Astrocyte of the hippocampus (primary cell): ENCODE measurements at places on chromosomes 12 and 14.

- peak; percentile 26 for DNase-seq
Measured at GRCh38 chr14:77691259-77691658, 16.6 kb downstream of the ALKBH1 start.

DNA sequence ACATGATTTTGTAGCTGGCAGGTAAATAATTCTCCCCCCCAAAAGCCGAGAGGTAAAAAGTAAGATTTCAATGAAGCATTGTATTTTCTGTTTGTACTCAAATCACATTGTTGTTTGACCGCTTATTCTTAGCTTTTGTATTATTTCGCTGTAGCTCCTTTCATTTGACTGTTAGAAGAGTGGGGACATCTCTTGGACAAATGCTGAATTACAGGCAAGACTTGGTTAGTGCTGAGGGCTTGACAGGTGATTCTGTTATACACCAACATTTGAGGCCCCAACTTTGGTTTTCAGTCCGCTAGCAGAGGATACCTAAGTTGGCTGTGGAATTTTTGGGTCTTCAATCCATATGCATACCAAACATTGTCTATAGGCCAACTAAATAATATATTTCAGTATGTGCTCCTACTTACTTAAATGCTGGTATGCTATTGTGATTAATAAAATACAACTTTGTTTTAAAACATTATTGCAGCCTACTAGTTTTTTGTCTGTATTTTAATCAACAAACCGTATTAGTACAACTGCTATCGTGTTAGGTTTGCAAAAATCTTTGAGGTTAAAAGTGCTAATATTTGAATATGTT lies 102.2 kb downstream of the ERC1 start:
- DNase-seq = peak; percentile 76

DNA sequence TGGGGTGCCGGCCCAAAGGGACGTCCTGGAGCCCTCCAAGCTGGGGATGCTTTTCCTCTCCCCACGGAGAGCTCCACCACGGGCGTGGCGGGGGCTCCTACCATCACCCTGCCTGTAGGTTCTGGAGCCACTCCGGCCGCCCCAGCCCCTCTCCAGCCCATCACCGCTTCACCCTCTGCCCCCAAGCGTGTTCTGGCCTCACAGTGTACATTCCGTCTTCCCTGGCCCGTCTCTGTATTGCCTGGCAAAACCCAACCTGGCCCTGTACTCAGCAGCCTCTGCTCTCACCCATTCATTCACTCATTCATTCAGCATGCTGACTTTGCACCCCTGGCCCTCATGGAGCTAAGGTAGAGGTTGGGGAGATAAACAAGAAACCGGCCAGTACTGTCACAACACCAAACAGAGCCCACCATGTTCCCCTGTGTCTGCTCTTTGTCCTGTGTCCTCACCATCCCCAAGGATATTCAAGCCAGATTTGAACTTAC lies 20.3 kb downstream of the SLC25A29 start:
- no peak for DNase-seq

GRCh38 chr14:67493092-67493717 lies 4.7 kb upstream of the TMEM229B start:
- no peak for DNase-seq

DNA sequence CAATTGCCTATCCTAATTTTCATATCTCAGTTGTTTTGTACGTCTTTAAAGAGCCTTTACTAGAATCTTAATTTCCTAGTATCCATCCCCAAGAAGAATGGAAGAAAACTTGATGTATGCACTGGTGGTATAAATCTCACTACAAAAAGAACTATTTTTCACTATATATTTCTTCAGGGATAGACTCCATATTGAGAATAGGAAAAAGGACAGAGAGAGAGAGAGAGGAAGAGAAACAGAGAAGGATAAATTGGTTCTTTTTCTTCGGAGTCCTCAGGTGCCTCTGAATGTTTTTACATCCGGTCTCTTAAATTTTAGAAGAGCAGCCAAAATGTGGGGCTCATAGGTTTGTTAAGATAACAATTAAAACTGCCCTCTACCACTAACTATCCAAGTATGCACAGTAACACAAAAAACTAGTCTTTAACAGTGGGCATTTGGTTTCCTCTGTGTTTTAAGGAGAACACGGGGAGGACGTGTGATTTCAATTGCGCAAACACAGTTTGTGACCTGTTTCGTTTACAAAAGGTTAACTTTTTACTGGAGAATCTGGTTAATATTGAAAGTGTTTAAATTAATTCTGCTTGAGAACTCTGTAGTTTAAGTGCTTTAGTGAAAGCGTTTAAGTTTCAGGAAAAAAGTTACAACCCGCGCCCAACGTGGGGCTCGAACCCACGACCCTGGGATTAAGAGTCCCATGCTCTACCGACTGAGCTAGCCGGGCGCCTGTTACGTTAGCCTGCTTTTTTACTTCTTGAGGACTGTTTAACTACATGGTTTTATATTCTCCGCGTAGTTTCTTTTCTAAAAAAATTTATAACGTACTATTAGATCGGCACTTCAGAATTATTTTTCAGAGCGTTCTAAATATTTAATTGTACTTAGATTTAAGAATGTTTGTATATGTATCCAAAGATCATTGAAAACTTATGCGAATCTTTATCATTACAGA lies 5.1 kb upstream of the PSMA3 start:
- peak; percentile 75 for DNase-seq

DNA sequence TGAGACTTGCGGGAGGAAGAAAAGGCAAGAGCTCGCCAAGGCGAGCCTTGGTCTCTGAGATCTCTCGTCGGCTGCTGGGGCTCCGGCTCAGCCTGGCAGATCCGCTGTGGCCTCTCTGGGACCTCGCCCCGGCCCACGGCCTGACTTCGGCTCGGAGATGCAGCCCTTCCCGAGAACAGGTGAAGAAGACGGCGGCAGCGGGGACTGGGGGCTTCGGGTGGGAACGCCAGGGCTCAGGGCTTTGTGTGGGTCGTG lies 6.0 kb upstream of the HOXC9 start:
- no peak for DNase-seq

- no peak for DNase-seq
Measured at GRCh38 chr12:57146092-57146491, 1.3 kb downstream of the LRP1-AS start.

DNA sequence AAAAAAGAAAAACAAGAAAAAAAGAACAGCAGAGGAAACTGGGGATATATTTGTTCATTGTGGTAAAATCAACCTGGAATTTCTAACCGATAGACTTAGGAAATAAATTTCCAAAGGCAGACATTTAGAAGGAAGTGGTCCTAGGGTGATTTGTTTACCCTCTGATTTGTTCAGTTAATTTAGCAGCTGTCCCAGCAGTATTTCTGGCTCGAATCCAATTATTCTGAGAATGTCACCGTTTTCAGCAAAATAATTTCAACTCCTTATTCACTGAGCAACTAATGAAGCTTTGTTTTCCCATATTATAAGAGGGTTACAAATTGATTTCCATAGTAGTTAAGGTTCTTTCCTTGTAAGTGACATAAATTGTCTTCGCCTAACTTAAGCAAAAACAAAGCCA lies 285.2 kb upstream of the SYT10 start:
- DNase-seq = no peak

DNA sequence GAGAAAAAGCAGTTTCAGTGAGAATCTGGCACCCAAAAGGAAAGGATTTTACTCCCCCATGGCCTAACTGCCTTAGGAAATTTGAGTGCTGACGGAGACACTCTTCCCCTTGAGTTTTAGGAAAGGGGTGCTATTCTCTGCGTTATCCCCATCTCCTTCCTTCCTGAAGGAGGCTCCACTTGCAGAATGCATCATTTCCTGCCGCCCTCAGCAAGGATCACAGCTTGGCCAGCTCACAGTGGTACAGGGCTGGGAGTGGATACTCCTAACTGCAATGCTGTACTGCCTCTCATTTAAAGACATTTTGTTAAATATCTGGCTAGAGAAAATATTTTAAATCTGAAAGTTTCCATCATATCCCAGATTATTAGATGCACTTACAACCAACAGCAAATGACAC lies 33.0 kb downstream of the RDH12 start:
- DNase-seq = no peak

DNA sequence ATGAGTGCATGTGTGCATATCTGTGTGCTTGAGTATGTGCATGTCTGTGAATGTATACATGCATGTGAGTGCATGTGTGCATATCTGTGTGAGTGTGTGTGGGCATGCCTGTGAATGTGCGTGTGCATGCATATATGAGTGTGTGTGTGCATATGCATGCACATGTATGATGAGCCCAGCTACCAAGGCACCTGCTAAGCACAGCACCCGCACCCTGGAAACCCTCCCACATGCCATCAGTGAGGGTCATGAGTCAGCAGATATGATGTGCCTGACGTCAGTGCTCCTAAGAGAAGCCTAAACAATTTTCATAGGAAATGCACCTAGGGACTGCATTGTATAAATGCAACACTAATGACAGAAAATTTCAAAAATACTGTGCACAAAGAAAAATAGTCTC lies 151.1 kb downstream of the KIF26A start:
- no peak for DNase-seq

- DNase-seq = peak; percentile 82
Measured at GRCh38 chr12:53048780-53049401, 974 bp upstream of the TNS2 start.

GRCh38 chr12:46676797-46677520 lies 148.8 kb downstream of the SLC38A4 start:
- DNase-seq = no peak

DNA sequence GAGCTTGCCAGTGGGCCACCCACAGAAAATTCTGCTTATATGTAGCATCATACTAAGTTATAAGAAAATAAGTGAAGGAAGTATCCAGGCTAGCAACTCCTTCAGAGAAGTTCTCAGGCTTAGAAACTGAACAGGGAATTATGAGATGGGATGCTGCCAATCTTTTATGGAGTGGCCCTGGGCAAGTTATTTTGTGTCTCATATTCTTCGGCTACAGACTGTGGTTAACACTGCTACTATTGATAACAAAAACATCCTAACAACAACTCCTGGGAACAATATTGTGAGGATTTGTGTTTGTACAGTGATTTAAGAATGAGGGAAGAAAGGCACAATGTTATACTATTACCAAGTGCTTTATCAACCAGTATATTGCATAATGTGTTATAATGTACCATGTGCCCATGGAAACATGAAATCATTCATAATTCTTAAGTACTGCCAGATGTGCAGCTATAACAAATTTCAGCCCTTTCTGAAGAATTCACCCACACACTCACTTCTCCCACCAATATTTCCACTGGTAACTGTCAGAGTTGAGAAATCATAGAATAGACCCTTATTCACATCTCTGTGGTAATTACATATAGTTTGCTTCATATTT lies 113.3 kb upstream of the SOX5 start:
- peak; percentile 11 for DNase-seq

- DNase-seq = no peak
Measured at GRCh38 chr14:33768458-33768830, 182.4 kb downstream of the EGLN3 start.

DNA sequence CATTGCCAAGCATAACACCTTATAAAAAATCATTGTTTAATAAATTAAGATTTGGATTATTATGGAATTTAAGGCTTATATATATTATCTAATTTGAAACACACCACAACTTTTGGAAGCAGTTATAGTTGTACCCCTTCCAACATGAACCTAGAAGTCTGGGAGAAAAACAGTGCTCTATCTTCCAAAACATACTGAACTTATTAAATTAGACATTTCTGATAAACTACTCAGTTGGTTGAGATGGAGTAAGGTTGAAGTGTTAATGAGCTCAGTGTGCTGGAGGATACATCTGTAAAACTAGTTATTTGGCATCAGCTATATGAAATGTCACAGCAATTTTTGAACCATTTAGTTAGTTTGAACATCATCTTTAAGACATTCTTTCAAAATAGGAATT lies 227.4 kb downstream of the ALX1 start:
- no peak for DNase-seq

DNA sequence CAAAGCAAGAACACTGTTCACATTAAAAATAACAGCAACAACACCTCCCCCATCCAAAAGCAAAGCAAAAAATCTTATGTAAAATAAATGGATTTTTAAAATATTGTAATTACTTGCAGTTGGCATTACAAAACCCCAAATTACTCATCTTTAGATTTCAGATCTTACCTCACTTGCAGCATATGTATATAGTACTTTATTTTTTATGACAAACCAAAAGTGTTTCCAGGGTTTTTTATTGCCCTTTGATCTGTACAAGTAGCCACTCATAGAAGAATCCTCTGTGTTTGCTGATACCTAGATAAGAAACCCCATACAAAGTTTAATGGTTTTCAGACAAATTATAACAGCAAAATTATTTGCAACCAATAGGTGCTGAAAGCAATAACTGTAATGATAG lies 12.2 kb upstream of the NR2C1 start:
- DNase-seq = no peak

GRCh38 chr12:52655720-52656124 lies 3.7 kb upstream of the KRT2 start:
- DNase-seq = no peak

DNA sequence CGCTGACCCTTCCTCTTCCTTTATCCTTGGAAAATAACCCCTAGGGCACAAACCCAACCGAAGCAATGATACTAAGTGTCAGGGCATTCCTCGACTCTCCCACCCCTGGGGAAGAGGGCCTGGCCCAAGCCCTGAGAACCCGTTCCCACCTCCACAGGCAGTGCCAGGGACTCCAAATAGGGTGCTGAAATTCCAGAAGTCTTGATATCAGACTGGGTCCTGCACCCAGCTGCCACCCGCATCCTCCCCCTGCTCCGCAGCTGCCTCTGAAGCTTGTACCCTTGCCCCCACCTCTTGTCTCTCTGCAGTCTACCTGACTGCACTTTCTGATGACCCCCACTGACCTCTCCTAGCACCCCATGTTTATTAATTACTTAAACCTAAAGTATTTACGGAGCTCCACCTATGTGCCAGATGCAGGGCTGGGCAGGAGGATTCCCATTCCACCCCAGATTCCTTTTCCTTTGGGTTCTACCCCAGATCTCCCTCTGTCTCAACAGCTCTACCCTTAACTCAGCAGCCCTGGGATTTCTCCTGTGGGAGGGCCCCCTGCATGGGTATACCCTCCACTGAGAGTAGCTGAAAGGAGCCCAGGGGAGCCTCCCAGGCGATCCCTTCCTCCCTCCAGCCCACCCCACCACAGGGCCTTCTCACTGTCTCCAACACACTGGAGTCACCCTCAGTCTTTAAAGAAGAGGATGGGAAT lies 4.1 kb upstream of the KRT18 start:
- DNase-seq = no peak

GRCh38 chr12:48084066-48084465 lies 21.8 kb downstream of the SENP1 start:
- DNase-seq = peak; percentile 4

DNA sequence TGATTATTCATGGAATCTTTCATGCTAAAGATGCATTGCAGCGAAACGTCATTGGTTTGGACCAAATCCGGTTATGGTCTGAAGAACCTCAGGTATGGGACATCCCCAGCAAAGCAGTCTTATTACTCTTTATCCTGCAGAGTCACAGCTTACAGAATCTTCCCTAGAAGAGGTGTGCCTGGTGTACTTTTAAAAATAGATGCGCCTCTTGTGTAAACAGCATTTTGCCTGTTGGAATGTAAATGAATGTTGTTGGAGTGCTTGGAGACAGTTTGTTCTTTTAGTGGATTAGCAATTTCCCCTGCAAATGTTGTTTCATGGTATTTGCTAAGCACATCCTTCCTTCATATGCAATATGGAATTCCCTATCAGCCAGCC lies 242.5 kb downstream of the ZFP36L1 start:
- no peak for DNase-seq
